ENCODE measurements at places on chromosomes 12 and 14.

- no peak for DNase-seq
These were observed 783.8 kb downstream of the VRK1 start for GRCh38 chr14:97581016-97581415.

GRCh38 chr14:55481769-55482168 lies 41.4 kb upstream of the TBPL2 start:
- no peak for DNase-seq

DNA sequence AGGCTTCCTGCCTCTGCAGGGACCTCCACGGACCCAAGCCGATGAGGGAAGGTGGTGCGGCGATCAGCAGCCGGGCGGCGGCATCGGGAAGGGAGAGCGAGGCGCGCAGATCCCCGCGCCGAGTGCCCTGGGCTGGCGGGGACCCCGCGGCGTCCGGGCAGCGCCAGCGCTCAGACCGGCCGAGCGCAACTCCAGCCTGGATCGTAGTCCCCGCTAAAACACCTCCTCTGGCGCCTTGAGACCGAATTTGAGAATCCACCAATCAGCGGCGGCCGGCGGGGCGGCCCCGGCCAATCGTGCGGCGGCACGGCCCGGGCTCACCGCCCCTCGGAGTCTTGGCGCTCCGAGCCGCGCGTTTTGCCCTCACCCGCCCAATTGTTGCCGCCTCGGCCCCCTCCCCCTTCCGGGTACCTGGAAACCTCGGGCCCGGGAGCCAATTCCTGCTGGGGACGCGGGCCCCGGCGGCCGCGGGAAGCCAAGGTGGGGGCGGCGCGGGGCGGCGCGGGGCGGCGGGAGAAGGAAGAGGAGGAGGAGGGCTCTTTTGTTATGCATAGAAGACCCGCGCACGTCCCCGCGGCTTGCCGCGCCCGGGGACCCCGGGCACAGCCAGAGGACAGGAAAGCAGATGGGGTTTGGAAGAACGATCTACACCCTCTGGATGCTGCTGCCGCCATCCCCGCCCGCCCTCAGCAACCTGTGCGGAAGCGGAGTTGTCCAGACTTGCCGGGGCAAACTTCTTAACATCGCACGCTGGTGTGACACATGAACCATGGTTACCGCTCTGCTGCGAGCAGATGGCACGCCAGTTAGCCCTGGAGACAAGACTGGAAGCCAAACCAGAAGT lies at the start of gene E2F7:
Gene E2F7 (minus strand): TSS at position 209 of the 844 bp plus-strand sequence. CDS start 934 bp downstream, outside the sequence.
- peak; percentile 83 for DNase-seq

DNA sequence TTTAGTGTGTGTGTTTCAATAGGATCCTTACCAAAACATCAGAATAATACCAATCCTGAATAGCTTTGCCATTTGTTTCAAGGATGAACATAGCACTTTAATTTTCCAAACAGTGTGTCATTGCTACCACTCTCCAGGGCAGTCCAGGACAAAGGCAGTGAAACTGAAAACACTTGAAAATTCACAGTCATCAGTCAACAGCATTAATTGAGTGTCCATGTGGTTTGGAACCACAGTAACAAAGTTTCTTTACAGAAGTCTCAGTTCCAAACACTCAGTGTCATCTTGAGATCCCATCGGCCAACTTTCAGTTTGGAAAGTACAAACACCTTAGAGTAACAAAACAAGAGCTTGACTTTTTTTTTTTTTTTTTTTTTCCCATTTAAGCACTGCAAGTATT lies 228.4 kb upstream of the SOX5 start:
- DNase-seq, result no peak

- no peak for DNase-seq
These were observed 211.5 kb downstream of the PHLDA1 start for GRCh38 chr12:75820071-75820470.

GRCh38 chr12:92877904-92878303 lies 51.2 kb downstream of the EEA1 start:
- no peak for DNase-seq

DNA sequence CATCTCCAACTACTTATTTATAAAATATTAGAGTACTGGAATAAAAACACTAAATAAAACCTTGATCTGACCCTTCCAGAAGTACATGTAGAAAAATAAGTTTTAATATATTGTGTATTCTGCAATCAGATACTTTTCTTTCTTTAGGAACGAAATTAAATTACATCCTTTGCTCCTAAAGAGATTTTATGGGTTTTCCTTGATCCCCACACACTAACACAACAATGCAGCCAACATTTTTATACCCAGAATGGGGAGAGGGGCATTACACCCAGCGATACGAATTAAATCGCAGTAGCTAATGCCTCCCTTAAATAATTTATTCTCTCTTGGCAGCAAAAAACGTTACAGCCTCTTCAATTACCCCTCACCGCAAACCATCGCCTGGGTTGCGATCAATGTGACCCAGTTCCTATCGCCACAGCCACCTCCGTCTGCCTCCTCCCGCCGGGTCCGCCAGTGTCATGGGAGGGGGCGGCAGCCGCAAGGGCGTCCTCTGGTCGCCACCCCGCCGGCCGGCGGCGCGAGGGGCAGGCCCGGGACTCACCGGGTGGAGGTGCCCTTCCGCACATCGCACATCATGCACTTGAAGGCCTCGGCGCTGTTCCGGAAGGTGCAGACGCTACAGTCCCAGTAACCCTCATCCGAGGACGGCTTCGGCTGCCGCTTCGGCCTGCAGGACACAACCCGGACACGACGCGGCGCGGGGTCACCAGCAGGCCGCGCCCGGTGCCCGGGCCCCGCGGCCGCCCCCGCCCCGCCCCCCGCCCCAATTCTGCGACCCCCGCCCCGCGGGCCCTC lies 796 bp downstream of the YAF2 start:
- DNase-seq, result peak; percentile 71

DNA sequence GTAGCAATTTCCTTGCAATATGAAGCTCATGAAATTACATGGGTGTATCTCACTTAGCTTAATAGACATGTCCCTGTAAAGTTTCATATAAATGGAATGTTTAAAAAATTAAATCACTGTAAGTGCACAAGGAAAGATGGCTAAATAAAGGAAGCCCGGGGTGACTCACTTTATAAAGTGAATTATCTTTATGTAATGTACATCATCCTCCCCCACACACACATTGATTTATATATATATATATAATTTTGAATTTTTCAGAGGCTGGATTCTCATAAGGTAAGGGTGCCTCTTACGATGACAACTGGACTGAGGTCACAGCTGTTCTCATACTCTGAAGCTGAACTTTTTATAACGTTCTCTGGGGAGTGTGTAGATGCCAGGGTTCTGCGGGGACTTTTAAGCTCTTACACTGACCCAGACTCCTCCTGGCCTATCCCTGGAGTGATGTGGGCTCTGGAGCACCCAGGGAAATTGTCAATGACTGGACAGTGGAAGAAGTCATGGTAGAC lies 108.7 kb upstream of the HIF1A start:
- DNase-seq, result peak; percentile 63

- DNase-seq, result no peak
These were observed 16.2 kb downstream of the PXN start for GRCh38 chr12:120249266-120249874.

GRCh38 chr14:101873991-101874390 lies 90.4 kb upstream of the DYNC1H1 start:
- DNase-seq, result no peak

- DNase-seq, result no peak
These were observed 382.6 kb downstream of the SNAPC1 start for GRCh38 chr14:62144863-62145262.

DNA sequence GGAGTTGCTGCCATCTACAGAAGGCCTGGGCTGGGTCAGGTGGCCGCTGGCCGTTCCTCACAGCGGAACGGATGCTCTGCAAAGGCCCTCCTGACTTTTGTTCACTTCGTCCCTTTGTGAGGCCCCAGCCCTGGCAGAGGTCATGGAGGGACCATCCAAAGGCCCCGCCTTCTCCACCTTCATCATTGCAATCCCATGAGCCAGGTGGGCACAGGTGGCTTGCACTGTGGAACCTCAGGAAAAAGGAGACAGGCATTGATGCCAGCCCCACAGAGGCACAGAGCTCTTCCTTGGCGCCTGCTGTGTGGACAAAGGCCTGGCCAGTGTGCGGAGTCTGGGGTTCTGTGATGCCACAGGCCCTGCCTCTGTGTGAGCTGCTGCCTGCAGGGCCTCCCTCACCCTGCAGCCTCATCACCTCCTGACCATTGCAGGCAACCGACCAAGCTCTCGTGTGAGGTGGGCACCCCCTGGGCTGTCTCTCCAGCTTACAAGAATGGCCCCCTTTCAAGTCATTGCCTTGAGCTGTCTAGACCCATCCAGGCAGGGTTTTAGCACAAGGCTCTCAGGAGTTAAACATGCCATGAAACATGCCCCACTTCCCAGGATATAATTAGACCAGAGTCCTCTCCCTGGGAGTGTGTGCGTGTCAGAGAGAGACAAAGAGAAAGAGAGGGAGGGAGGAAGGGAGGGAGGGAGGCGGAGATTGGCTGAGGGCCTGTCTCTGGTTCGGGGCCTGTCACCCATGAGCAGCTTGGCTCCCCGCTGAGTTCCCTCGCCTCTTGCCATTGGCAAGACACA lies 19.3 kb downstream of the NFKBIA start:
- peak; percentile 91 for DNase-seq

- DNase-seq, result no peak
These were observed 230.0 kb downstream of the MSRB3 start for GRCh38 chr12:65508276-65509035.

DNA sequence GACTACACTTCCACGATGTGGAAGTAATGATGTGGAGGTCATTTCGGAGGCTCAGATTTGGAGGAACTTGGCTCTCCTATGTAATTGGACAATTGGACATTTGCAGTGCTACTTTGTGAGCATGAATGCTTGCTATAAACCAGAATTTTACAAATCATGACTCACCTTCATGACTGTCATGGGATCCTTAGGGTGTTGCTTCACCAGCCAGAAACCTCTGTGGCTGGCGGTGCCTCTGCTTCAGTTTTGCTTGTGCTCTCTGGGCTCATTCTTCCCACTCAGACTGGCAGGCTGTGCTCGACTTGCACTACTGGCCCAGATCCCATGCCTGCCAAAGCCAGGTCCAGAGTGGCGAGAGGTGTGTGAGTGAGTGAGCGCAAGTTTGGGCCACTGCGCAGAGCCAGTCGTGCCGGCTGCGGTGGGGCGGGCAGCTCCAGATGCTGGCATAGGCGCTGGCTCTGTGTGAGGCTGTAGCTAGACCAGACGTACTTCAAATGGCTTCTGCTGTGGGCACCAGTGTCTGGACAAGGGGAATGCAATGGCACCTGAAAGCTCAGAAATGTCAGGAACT lies 387.8 kb downstream of the AEBP2 start:
- DNase-seq, result no peak

DNA sequence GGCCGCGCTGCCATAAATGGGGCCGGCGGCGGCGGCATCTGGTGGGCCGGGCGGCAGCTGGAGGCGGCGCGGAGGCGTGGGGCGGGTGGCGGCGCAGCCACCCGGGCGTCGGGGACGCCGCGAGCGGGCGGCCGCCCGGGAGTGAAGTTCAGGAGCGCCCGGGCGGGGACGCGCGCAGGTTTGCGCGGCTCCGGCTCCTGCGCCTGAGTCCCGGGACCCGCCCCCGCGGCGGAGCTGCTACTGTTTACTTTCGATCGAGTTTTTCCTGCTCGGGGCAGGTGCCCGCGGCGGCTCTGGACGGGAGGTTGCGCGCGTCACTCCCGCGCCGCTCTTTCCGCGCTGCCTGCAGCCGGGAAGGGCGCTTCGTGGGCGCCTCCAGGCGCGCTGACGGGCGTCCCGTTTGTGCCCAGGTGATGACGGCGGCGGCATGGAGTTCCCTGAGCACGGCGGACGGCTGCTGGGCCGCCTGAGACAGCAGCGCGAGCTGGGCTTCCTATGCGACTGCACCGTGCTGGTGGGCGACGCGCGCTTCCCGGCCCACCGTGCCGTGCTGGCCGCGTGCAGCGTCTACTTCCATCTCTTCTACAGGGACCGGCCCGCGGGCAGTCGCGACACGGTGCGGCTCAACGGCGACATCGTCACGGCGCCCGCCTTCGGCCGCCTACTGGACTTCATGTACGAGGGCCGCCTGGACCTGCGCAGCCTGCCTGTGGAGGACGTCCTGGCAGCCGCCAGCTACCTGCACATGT lies at the start of gene ZBTB42:
Gene ZBTB42 (plus strand): TSS at position 331 of the 749 bp plus-strand sequence. CDS start 97 bp downstream, at position 428.
- peak; percentile 39 for DNase-seq

GRCh38 chr12:94384030-94384429 lies 75.6 kb downstream of the CEP83 start:
- no peak for DNase-seq

DNA sequence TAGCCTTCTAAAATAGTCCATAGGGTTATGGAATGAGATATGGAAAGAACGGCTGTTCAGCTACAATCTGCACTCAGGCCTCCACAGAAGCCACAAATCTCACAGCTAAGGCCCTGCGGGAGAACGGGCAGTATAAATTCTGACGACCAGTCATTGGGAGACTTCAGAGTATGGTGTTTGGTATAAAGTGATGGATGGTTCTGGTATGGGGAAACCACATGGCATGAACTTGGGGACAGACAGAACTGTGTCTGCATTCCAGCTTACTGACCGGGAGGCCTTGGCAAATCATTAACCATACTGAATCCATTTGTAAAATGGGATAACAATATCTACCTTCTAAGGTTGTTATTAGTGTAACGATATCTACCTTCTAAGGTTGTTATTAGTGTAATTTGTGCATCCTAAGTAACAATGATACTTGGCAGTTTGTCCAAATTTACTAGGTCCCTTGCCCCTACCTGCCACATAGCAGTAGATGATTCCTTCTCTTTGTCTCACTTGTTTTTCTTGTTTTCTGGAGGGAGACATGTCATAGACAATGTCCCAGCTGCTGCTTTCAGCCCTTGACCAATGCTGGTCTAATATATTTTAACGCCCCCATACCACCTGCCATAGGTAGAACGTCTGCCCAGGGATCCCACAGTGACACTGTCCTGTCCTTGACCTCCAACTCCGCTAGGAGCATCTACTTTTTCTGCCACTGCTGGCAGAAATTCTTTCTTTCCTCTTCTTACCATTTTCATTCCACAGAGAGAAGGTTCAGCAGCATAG lies 6.8 kb downstream of the CDKL1 start:
- DNase-seq, result no peak

DNA sequence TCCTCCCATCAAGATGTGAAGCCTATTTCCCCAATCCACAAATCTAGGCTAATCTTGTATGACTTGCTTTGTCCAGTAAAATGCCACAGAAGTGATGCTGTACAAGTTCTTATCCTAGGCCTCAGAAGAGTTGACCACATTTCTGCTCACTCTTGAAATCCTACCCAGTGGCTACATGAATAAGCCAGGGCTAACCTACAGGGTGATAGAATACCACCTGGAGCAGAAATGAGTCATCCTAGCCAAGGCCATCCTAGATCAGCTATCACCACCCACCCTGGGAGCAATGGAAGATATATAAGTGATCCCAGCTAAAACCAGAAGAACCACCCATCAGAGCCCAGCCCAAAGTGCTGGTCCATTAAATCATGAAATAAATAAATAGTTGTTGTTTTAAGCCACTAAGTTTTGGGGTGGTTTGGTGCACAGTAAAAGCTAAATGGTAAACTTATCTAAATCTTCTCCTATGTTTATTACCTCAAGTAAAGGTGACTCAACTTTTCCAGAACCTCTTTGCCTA lies 105.1 kb downstream of the RPS29 start:
- DNase-seq, result no peak

- DNase-seq, result peak; percentile 37
These were observed at the start of gene TMEM120B for GRCh38 chr12:121712461-121713256. Gene TMEM120B (plus strand): TSS chr12:121712752. CDS start chr12:121712896, 144 bp downstream.
